NCI-H748 treated with DMSO at 0.1 percent for 48 hours (cell line): ENCODE measurements at places on chromosomes 2 and 18.

DNA sequence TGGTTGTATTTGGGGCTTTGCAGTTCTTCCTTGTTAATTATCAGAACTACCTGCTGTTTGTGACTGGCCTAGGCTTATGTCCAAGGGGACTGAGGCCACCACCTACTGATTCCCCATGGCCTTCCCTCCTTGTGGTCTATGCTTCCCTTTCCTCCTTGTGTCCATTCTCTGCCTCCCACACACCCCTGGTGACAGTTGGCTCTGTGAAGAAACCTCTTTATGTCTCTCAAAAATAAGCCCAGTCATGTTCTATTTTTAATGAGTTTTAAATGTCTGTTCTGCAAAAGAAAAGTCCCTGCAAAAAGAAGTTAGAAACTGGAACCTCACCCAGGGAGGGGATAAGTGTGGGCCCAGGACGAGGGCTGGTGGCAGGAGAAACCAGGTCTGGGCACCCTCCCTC, 105.0 kb downstream of the SMC6 start:
- no peak for DNase-seq

GRCh38 chr2:25816249-25816648, 62.0 kb downstream of the ASXL2 start:
- no peak for DNase-seq

DNA sequence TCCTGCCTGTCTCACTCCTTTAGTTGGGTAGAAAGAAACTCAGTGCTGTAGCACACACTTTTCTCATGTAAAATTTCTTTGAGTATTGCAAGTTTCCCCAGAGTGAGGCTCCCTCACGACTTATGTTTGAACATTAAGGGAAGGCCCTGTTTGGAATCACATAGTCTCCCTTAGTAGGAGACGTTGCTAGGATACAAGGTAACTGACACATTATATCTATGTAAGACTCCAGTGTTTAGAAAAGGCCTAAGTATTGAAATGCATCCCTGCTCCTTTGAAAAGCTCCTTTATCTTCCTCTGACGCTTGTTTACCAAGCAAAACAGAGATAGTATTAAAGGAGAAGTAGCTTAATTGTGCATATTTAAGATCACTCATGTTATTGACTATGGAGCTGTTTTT, 248.2 kb downstream of the PHLPP1 start:
- peak; percentile 93 for DNase-seq

GRCh38 chr2:101355401-101356054, 31.8 kb downstream of the CREG2 start:
- no peak for DNase-seq

- DNase-seq: no peak
These were observed 25.8 kb downstream of the DNAJC27 start for GRCh38 chr2:24945907-24946306.
